ENCODE measurements at places on chromosomes 1 and 21. TPM values are rescaled to one million over a fixed set of nuclear protein-coding genes. Genes with fewer than 3 reads are reported as not detected.

Gene SLC9C2
- total RNA-seq: not detected

Gene KCNE1
- total RNA-seq: 1.0 TPM

Gene PYHIN1
- total RNA-seq: 1.6 TPM

Gene ADAMTSL4
- 7.6 TPM for total RNA-seq

Gene FAM72B
- not detected for total RNA-seq

DNA sequence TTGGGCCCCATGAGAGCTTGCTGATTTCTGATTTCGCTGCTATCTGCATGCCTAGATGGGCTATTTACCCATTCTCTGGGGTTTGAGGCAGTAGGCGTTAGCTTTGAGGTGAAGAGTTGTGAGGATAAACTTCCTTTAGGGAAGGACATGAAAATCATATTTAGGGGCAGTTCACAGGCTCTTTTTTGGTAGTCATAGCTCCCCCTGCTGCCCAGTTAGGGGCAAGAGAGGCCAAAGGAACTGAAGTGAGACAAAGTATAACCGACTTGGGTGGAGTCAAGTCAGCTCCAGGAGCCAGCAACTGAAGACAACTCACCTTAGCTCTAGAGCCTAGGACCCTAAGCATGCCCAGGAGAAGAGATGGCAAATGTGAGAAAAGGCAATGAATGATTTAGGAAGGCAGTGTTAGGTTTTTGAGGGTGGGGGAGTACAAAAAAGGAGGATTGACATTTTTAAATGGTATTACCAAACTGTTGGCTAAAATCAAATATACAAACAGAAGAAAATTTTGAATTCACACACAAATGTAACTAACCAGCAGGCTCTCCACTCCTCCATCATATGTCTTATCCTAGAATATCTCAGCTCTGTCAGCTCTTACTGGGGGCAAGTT lies 625.2 kb downstream of the LMO4 start:
- peak; percentile 73 for DNase-seq

DNA sequence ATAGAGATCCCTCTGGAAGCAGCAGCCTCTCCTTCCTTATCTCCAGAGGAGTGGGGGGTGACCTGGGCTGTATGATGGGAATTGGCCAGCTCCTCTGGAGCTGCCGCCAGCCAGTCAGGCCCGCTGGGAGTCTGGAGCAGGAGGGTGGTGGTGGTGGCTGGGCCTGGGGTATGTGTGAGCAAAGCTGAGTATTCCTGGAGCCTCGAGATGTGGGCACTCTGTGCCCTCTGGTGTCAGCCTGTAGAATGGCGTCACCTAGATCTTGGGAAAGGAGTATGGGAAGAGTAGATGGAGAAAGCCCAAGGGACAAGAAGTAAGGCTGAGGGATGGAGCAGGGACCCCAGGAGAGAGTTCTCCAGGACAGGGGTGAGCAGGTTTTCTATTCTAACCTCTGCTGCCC lies 16.0 kb downstream of the VANGL2 start:
- DNase-seq: no peak

- peak; percentile 23 for DNase-seq
These were observed 27.1 kb upstream of the CD34 start for GRCh38 chr1:207938016-207938415.

DNA sequence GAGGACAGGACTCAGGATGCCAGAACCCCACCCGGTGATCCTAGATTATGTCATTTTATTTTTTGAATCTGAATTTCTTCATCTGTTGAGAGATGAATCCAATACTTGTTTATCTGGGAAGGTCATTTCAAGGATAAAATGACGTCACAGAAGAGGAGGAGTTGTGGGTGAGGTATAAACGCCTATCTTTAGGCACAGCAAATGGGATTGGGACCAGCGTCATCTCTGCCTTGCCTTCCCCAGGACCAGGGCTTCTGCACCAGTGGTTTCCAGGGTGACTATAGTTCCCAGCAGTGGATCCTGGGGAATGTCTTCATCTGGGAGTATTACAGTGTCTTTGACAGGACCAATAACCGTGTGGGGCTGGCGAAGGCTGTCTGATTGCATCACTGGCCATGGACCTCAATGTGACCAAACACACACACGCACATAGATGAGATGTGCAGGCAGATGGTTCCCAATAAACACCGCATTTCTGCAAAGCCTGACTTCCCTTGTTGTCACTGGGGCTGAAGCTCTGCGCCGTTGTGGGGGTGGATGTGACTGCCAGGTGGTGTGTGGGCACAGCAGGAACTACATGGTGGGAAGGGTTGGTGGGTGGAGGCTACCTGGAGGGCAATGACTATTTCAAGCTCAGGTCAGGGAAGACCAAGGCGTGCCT lies 28.1 kb downstream of the KCNA10 start:
- no peak for DNase-seq

All from body of pancreas (tissue), 4 donors.